ENCODE measurements at places on chromosomes 3 and 15.

DNA sequence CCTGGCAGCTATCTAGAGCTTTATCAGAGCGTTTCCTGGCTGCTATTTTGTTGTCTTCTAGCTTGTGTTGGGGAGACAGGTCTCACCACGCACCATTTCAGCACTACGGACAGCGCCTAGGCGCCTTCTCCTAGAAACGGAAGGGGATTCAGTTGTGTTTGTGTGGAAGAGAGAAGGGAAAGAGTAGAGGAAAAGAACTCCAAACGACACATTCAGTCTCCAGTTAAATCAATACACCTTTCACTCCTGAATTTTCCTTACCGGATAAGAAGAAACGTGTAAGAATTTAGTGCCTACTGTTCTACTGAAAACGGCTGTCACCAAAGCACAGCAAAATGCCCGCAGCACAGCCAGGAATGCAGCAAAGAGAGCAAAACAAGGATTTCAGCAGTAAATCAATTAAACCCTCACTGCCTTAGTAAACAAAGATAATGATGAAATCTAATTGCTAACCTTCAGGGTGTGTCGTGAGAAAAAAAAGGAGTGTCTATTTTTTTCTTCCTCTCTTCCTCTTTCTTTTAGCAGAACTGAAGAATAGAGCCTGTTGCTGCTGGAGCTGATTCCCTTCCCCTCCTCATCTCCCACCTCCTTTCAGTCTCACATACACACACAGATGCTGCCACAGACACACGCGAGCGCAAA lies 412 bp upstream of the CTXN2 start:
- no peak overlapping the region for H3K4me3 ChIP-seq
- no peaks in the 10 kb centered on the region for H3K4me1 ChIP-seq
- H3K27ac ChIP-seq: no peak overlapping the region
- DNase-seq: no peak
- no peaks in the 10 kb centered on the region for H3K36me3 ChIP-seq

DNA sequence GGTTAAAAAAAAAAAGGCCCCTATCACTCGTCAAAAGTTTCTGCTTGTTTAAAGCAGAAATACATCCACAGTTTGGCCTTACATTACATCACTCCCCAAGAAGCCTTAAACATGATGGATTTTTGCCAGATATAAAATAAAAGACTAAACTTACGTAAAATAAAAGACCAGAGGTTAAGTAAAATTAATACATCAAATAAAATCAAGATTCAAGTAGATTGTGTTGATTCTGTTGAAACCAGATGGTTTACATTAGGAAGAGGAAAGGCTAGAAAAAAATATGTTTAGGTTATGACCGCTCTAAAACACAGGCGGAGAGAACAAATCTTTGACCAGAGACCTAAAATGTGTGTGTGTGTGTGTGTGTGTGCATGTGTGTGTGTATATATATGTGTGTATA lies 104.1 kb downstream of the DUT start:
- no peak overlapping the region for H3K27ac ChIP-seq
- H3K36me3 ChIP-seq: no peaks in the 10 kb centered on the region
- no peak overlapping the region for H3K4me3 ChIP-seq

DNA sequence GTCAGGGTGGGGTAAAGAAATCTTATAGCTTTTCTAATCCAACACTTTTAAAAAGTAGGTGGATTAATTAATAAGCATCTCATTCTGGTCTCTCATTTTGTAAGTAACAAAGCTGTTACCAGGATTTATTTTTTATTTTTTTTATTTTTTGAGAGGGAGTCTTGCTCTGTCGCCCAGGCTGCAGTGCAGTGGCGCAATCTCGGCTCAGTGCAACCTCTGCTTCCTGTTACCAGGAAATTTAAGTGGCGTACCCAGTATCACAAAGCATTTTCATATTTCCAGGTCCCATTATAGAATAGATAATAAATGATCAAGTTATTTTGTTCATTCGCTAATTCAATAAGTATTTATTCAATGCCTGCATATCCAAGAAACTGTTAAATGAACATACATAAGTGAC lies 13.2 kb downstream of the ALDH1A2 start:
- no peak overlapping the region for H3K27ac ChIP-seq
- no peak for DNase-seq
- H3K4me3 ChIP-seq: no peak overlapping the region

- H3K36me3 ChIP-seq: no peaks in the 10 kb centered on the region
- H3K27me3 ChIP-seq: no peaks in the 10 kb centered on the region
- no peak overlapping the region for H3K27ac ChIP-seq
- no peaks in the 10 kb centered on the region for H3K4me1 ChIP-seq
- no peak for DNase-seq
Observed at GRCh38 chr15:35603301-35603700, 57.3 kb upstream of the DPH6 start.

DNA sequence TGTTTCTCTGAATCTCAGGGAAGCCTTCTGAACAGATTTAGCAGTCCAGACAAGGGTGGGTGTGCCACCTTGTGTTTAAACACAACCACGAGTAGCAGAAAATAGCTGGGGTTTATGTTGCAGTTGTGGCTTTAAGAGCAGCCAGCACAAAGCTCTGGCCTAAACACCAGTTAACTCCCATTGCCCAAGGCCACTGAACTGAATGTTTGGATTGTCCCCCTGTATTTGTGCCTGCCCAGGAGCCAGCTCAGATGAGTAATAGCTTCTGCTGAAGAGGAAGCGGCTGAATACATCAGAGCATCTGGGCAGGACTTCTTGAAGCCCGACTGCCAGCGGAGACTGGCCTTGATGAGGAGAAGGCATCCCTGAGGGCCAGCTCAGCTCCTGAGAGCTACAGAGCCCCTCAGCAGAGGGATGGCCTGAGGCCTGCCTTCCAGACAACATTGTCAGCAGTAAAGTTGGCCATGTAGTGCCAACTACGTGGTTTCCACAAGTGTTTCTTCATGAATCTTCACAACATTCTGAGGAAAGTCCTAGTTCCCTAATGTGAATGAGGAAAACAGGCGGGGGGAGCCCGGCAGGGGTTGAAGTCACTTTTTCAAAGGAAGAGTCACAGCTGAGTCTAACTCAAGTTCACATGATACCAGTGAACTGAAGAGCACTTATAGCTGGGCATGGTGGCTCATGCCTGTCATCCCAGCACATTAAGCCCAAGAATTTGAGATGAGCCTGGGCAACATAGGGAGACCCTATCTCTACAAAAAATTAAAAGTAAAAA lies 65.8 kb upstream of the ZBTB38 start:
- no peaks in the 10 kb centered on the region for H3K36me3 ChIP-seq
- no peak overlapping the region for H3K27ac ChIP-seq
- no peaks in the 10 kb centered on the region for H3K4me1 ChIP-seq
- H3K27me3 ChIP-seq: no peaks in the 10 kb centered on the region
- DNase-seq: no peak

Data from gastrocnemius medialis (tissue), 4 donors.